ENCODE measurements at places on chromosomes 5 and 9. TPM values are rescaled to one million over a fixed set of nuclear protein-coding genes. Genes with fewer than 3 reads are reported as not detected.
A peak's percentile ranks its signal among the peaks of the same experiment; 100 is the strongest.

DNA sequence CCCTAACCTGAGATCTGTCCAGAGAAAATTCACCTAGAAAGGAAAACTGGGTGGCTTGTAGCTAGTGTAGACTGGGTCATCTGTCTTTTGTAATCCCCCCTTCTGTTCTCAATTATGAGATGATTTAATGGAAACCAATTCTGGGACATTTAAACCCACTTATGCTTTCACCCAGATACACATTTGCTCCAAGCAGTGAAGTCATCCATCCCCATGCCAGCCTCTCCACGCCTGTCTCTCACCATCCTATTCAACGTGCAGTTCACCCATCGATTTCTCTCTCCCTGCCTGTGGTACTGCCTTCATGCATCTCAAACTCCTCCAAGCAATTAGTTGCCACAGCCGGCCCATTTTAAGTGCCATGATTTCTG is 1.8 kb downstream of the PHF19 start:
- peak overlapping the region; percentile 4 for H3K4me3 ChIP-seq
- H3K4me1 ChIP-seq: peaks cover 11% of the 10 kb centered on the region
- H3K27me3 ChIP-seq: peaks cover 8% of the 10 kb centered on the region
- no peak overlapping the region for H3K27ac ChIP-seq
- no peaks in the 10 kb centered on the region for H3K36me3 ChIP-seq
- DNase-seq: no peak

DNA sequence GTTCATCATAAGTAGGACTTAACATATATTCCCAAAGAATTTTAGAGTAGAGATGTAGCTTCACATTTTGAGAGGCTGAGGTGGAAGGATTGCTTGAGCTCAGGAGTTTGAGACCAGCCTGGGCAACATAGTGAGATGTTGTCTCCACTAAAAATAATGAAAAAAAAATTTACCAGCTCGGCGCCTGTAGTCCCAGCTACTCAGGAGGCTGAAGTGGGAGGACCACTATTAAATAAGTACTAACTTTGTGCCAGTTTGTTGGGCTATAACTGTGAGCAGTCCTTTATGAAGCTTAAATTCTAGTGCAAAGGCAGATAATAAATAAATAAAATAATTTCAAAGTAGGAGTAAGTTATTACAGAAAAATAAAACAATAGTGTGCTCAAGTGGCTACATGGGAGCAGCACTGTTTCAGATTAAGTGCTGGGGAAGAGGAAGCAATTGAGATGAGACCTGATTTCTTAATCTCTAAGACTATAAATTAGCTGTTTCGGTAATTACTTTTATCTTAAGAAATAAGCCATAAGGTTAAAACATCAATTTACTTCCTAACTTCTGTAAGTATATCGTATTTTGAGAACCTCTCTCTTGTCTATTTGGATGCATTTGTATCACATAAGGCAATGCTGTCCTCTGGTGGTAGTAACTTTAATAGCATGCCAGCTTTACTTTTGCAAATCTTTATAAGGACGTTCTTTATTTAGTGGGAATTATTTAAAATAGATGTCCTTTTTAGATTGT is 98.9 kb downstream of the CSNK1G3 start:
- H3K27me3 ChIP-seq: no peaks in the 10 kb centered on the region
- no peak overlapping the region for H3K27ac ChIP-seq

GRCh38 chr5:111582451-111582850 is 70.1 kb upstream of the STARD4 start:
- no peak overlapping the region for H3K4me3 ChIP-seq
- H3K27me3 ChIP-seq: no peaks in the 10 kb centered on the region
- no peak overlapping the region for H3K27ac ChIP-seq
- H3K36me3 ChIP-seq: no peaks in the 10 kb centered on the region
- no peaks in the 10 kb centered on the region for H3K4me1 ChIP-seq

DNA sequence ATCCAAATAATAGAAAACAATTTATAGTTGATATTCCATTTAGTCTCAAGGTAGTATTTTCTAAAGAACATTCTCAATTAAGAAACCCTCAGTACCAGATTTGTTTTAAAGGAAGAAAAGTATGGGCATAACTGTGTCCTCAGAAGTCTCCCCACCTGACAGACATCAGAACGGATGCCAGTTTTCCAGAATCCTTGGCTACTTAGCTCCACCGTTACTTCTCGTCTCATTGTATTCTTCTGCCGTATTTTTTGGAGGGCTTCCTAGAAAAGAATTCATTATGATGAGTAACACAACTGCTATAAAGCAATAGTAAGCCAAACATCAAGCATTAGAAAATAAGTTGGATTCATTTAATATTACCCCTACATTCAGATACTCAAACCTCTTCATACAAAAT is 67.8 kb downstream of the DROSHA start:
- H3K4me3 ChIP-seq: no peak overlapping the region
- no peak overlapping the region for H3K27ac ChIP-seq
- peaks cover 23% of the 10 kb centered on the region for H3K36me3 ChIP-seq

- DNase-seq: no peak
- no peaks in the 10 kb centered on the region for H3K27me3 ChIP-seq
- peaks cover 18% of the 10 kb centered on the region for H3K4me1 ChIP-seq
- H3K27ac ChIP-seq: no peak overlapping the region
Observed at GRCh38 chr5:154783774-154784460, 28.7 kb downstream of the LARP1 start.

- no peak overlapping the region for H3K27ac ChIP-seq
- H3K27me3 ChIP-seq: no peaks in the 10 kb centered on the region
- no peaks in the 10 kb centered on the region for H3K36me3 ChIP-seq
- H3K4me1 ChIP-seq: peaks cover 15% of the 10 kb centered on the region
- no peak for DNase-seq
Observed at GRCh38 chr5:52119768-52120167, 667.9 kb upstream of the ITGA1 start.

GRCh38 chr9:85941622-85941940 is 635 bp downstream of the NAA35 start:
- H3K36me3 ChIP-seq: peaks cover 3% of the 10 kb centered on the region
- peaks cover 2% of the 10 kb centered on the region for H3K4me1 ChIP-seq
- DNase-seq: no peak

- peak overlapping the region; percentile 13 for H3K4me3 ChIP-seq
- H3K4me1 ChIP-seq: peaks cover 7% of the 10 kb centered on the region
- H3K27ac ChIP-seq: peak overlapping the region; percentile 20
- DNase-seq: no peak
Observed at GRCh38 chr9:127918183-127919107, 1.6 kb upstream of the ST6GALNAC4 start.

GRCh38 chr9:84673806-84674205 is 4.3 kb downstream of the NTRK2 start:
- H3K27ac ChIP-seq: no peak overlapping the region
- no peak overlapping the region for H3K4me3 ChIP-seq
- H3K27me3 ChIP-seq: peaks cover 7% of the 10 kb centered on the region
- peaks cover 4% of the 10 kb centered on the region for H3K4me1 ChIP-seq
- DNase-seq: no peak
- no peaks in the 10 kb centered on the region for H3K36me3 ChIP-seq

GRCh38 chr9:114722081-114722621 is 40.2 kb upstream of the TEX48 start:
- H3K4me1 ChIP-seq: peaks cover 32% of the 10 kb centered on the region
- H3K4me3 ChIP-seq: no peak overlapping the region
- no peak overlapping the region for H3K27ac ChIP-seq
- no peak for DNase-seq

GRCh38 chr9:131043087-131043486 is 34.1 kb downstream of the LAMC3 start:
- H3K4me3 ChIP-seq: no peak overlapping the region
- peaks cover under 1% of the 10 kb centered on the region for H3K4me1 ChIP-seq
- peaks cover 6% of the 10 kb centered on the region for H3K27me3 ChIP-seq
- H3K27ac ChIP-seq: no peak overlapping the region
- DNase-seq: no peak

- no peak overlapping the region for H3K27ac ChIP-seq
- no peaks in the 10 kb centered on the region for H3K27me3 ChIP-seq
- no peaks in the 10 kb centered on the region for H3K36me3 ChIP-seq
- H3K4me3 ChIP-seq: no peak overlapping the region
- no peak for DNase-seq
Observed at GRCh38 chr5:139593716-139594319, 32.7 kb downstream of the UBE2D2 start.

- no peak for DNase-seq
- no peaks in the 10 kb centered on the region for H3K36me3 ChIP-seq
- no peaks in the 10 kb centered on the region for H3K27me3 ChIP-seq
- H3K4me1 ChIP-seq: no peaks in the 10 kb centered on the region
- no peak overlapping the region for H3K4me3 ChIP-seq
- no peak overlapping the region for H3K27ac ChIP-seq
Observed at GRCh38 chr9:108254236-108254635, 601.5 kb downstream of the ACTL7B start.

- H3K27me3 ChIP-seq: no peaks in the 10 kb centered on the region
- H3K4me1 ChIP-seq: no peaks in the 10 kb centered on the region
- H3K4me3 ChIP-seq: no peak overlapping the region
- H3K36me3 ChIP-seq: no peaks in the 10 kb centered on the region
Observed at GRCh38 chr9:101275769-101276250, 109.0 kb downstream of the BAAT start.

DNA sequence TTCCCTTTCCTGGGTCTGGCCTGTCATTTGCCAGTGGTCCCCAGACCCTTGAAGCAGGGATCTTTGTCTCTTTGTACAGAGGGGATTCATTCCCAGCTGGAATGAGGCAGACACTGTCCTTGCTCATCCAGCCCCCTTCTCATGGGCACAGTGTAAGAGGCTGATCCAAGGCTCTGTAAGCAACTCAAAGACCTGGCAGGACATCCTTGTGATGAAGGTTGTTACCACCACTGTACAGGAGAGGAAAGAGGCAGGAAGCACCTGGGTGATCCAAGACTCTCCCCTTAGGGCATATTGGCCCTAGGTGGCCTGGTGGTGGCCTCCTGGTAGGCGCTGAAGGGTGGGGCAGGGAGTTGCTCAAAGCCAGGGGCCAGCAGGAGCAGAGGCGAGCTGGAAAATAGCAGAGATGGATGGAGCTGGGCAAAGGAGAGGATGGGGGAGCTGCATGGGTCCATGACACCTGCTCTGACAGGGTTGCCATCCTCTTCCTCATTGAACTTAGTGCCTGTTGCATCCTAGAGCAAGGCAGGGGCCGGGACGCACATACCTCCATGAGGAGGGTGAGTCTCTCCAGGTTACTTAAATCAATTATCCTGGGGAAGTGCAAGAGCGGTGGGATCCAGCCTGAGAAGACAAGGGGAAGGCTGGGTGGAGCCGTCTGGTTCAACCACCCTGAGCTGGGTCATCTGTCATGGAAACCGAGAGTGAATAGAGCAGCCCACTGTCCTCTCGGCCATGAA is 9.8 kb upstream of the GADD45G start:
- peaks cover 25% of the 10 kb centered on the region for H3K4me1 ChIP-seq
- DNase-seq: no peak
- no peak overlapping the region for H3K27ac ChIP-seq
- H3K4me3 ChIP-seq: no peak overlapping the region
- H3K27me3 ChIP-seq: peaks cover 10% of the 10 kb centered on the region
- H3K36me3 ChIP-seq: no peaks in the 10 kb centered on the region

- no peaks in the 10 kb centered on the region for H3K27me3 ChIP-seq
- DNase-seq: no peak
- no peak overlapping the region for H3K4me3 ChIP-seq
- H3K36me3 ChIP-seq: no peaks in the 10 kb centered on the region
- no peak overlapping the region for H3K27ac ChIP-seq
- H3K4me1 ChIP-seq: no peaks in the 10 kb centered on the region
Observed at GRCh38 chr9:68715181-68715456, 10.1 kb downstream of the PIP5K1B start.

The SPAG8 gene
- not detected for total RNA-seq

The IL13 gene
- not detected for total RNA-seq

The SLC23A1 gene
- not detected for total RNA-seq

The HNRNPK gene
- 763 TPM for total RNA-seq

The PRR7 gene
- total RNA-seq: 4.1 TPM

The FBP1 gene
- total RNA-seq: not detected

Measured in glutamatergic neuron (in vitro differentiated cells).